ENCODE measurements at places on chromosomes 11 and 22. TPM values are rescaled to one million over a fixed set of nuclear protein-coding genes. Genes with fewer than 3 reads are reported as not detected.

GRCh38 chr11:113447621-113448315, 27.4 kb downstream of the DRD2 start:
- no peak overlapping the region for H3K27ac ChIP-seq
- H3K4me1 ChIP-seq, result peaks cover 4% of the 10 kb centered on the region
- no peak for DNase-seq
- no peaks in the 10 kb centered on the region for H3K36me3 ChIP-seq
- H3K4me3 ChIP-seq, result no peak overlapping the region

GRCh38 chr11:27013781-27014361, 20.0 kb downstream of the FIBIN start:
- no peaks in the 10 kb centered on the region for H3K36me3 ChIP-seq
- no peak for DNase-seq
- no peaks in the 10 kb centered on the region for H3K4me1 ChIP-seq
- H3K4me3 ChIP-seq, result no peak overlapping the region
- H3K27ac ChIP-seq, result peak overlapping the region; percentile 85
- no peaks in the 10 kb centered on the region for H3K27me3 ChIP-seq

GRCh38 chr11:59551659-59552521, 40.6 kb downstream of the OR4D9 start:
- H3K4me1 ChIP-seq, result peaks cover 16% of the 10 kb centered on the region
- no peaks in the 10 kb centered on the region for H3K36me3 ChIP-seq
- no peak for DNase-seq

DNA sequence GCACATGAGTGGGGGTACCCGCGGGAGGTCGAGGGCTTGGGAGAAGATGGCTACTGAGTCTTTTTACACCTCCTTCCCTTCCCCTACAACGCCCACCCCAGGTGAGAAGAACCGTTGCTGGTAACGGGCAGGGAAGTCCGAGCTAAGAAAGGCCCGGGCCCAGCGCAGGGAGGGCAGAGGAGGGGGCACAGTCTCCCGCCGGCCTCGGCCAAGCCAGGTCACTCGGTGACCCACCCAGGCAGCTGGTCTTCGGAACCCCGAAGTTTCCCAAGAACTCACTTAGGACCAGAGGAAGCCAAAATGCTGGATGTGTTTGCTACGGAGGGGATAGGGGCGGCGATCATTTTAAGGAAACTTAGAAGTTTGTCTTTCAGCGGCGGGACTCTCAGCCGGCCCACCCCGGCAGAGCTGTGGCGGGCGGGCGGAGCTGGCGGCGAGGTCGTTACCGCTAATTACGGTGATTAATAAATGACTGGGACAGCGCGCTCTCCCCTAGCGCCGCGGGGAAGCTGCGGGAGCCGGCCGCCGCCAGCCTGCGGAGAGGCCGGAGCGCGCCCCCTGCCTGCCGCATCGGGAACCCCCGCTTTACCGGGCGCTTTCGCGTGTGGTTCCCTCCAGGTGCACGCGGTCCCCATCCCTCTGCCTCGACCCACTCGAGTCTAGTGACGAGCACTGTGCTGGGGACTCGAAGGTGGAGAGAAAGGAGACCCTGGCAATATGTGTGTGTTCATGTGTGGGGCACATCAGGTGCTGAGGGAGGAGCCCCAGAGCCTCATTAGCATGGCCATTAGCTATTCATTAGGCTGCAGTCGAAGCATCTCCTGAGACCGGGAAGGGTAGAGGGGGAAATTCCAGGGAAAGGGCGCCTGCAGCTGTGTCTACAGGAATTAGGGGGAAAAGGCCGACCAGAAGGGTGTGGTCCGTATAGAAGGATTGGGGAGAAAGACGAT, 945 bp downstream of the ROBO3 start:
- no peak for DNase-seq
- peak overlapping the region; percentile 19 for H3K4me3 ChIP-seq
- H3K4me1 ChIP-seq, result peaks cover 61% of the 10 kb centered on the region
- H3K27me3 ChIP-seq, result peaks cover 96% of the 10 kb centered on the region
- H3K36me3 ChIP-seq, result no peaks in the 10 kb centered on the region
- H3K27ac ChIP-seq, result no peak overlapping the region

DNA sequence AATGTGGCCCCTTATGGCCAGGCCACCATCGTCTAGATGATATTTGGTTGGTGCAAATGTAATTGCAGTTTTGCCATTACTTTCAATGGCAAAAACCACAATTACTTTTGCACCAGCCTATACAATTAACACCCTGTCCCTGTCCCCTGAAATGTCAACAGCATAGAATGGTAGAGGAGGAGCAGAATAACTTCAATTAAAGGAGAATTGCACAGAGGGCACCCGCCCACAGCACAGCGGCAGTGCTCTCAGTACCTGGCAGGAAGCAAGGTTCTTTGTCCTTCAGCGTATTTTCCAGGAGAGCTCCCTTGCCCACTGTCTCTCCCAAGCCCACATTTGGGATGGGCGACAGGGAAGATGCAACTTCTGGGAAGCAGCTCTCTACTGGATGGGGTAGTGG, 115.3 kb downstream of the TRIM29 start:
- no peaks in the 10 kb centered on the region for H3K27me3 ChIP-seq
- no peak overlapping the region for H3K4me3 ChIP-seq
- no peaks in the 10 kb centered on the region for H3K4me1 ChIP-seq
- no peaks in the 10 kb centered on the region for H3K36me3 ChIP-seq

- DNase-seq, result no peak
- peaks cover 36% of the 10 kb centered on the region for H3K4me1 ChIP-seq
- H3K27ac ChIP-seq, result no peak overlapping the region
- H3K27me3 ChIP-seq, result no peaks in the 10 kb centered on the region
These were observed 1.8 kb upstream of the TBC1D10A start for GRCh38 chr22:30328466-30329049.

- no peaks in the 10 kb centered on the region for H3K27me3 ChIP-seq
- H3K4me1 ChIP-seq, result peaks cover 22% of the 10 kb centered on the region
- H3K36me3 ChIP-seq, result peaks cover 14% of the 10 kb centered on the region
- no peak overlapping the region for H3K4me3 ChIP-seq
These were observed 4.3 kb downstream of the CYB561A3 start for GRCh38 chr11:61357233-61357893.

- H3K27me3 ChIP-seq, result no peaks in the 10 kb centered on the region
- no peaks in the 10 kb centered on the region for H3K36me3 ChIP-seq
- peak overlapping the region; percentile 43 for H3K4me3 ChIP-seq
- DNase-seq, result peak; percentile 37
- peaks cover 26% of the 10 kb centered on the region for H3K4me1 ChIP-seq
These were observed 328.3 kb downstream of the TBC1D22A start for GRCh38 chr22:47090591-47091245.

GRCh38 chr11:64007629-64008282, 21.5 kb downstream of the OTUB1 start:
- peak overlapping the region; percentile 31 for H3K4me3 ChIP-seq
- H3K27ac ChIP-seq, result peak overlapping the region; percentile 25
- DNase-seq, result no peak
- H3K27me3 ChIP-seq, result peaks cover 14% of the 10 kb centered on the region
- H3K4me1 ChIP-seq, result peaks cover 41% of the 10 kb centered on the region

- H3K4me1 ChIP-seq, result peaks cover 14% of the 10 kb centered on the region
- no peak overlapping the region for H3K4me3 ChIP-seq
- no peaks in the 10 kb centered on the region for H3K36me3 ChIP-seq
- H3K27ac ChIP-seq, result no peak overlapping the region
These were observed 35.3 kb upstream of the POU2AF1 start for GRCh38 chr11:111414267-111414931.

GRCh38 chr11:15145151-15145550, 30.4 kb downstream of the INSC start:
- no peaks in the 10 kb centered on the region for H3K36me3 ChIP-seq
- H3K27ac ChIP-seq, result no peak overlapping the region
- no peak for DNase-seq
- H3K27me3 ChIP-seq, result no peaks in the 10 kb centered on the region
- no peaks in the 10 kb centered on the region for H3K4me1 ChIP-seq

DNA sequence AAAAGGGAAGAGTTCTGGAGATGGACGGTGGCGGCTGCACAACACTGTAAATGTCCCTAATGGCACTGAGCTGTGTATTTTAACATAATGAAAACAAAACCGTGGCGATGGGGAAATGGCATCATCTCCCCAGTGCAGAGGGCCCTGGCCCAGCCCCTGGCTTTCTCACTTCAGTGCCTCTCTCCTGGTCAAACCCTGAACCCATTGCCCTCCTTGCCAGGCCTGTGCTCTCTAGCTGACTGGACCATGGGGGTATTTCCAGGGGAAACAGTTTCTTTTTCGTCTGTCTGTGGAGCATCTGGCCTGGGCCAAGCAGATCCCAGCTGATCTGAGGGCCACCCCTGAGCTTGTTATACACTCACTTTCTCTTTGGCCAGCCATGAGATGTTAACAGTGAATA, 17.4 kb upstream of the NAP1L4 start:
- no peak overlapping the region for H3K27ac ChIP-seq
- H3K36me3 ChIP-seq, result peaks cover 90% of the 10 kb centered on the region
- no peak for DNase-seq

DNA sequence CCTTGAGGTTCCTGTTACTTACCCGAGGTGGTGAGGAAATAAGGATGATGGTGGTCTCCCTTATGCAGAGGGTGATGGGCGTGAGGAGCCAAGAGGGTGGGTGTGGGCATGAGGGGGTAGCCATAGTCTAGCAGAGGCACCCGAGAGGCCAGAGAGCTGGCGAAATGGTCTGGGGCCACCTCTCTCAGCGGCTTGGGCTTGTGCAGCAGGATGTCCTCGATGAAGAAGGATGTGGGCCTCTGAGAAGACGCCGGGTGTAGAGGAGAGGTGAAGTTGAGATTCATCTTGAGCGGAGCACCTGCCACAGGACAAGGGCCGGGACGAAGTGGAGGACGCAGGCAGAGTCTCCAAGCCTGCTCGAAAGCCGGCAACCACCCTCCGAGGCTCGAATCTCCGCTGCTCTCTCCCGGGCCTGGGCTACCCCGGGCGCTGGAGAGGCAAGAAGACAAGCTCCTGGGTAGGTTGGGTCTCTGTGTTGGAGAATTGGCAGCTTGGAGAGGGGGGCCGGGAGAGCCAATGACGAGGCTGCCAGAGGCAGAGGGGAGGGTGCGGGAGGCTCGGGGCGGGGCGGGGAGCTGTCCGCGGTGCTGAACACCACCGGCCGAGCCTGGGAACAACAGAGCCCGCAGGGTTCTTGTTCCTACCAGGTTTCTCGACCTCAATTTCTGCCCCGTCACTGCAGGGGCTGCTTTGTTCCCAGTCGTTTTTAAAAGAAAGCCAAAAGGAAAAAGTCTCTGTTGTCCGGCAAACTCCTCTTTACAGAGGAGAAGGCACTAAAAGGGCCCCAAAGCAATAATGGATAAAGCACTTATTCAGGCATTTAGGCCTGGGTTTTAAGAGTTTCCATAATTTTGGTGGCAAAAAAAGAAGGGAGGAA, at the start of gene BSX:
TSS of gene BSX (minus strand) at position 447 of the 877 bp plus-strand sequence. CDS start at position 284, 163 bp downstream.
- peaks cover 98% of the 10 kb centered on the region for H3K27me3 ChIP-seq
- DNase-seq, result peak; percentile 83
- no peak within 1 kb of the TSS for H3K27ac ChIP-seq
- H3K4me3 ChIP-seq, result no peak within 1 kb of the TSS

DNA sequence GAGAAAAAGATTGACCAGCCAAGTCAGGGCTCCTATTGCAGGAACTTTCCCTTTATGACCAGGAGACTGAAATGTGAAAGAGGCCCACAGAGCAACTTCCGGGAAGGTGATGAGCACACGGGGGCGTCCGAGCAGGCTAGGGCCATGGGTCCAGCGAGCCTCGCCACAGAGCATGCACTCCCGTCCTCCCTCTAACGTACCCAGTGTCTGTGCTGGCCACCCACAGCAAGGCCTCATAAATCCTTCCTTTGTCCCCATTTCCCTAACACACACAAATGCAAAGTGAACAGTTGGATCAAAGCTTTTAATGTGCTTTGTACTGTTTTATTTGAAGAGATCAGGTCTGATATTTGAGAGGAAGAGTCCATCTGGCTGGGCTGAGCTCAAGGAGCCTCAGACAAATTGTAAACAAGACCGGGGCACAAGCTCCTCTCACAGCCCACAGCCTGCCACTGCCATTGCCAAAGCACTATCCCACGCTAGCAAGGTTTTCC, 44.3 kb downstream of the BLID start:
- DNase-seq, result no peak
- peaks cover 9% of the 10 kb centered on the region for H3K4me1 ChIP-seq
- no peaks in the 10 kb centered on the region for H3K27me3 ChIP-seq
- peak overlapping the region; percentile 86 for H3K27ac ChIP-seq
- no peak overlapping the region for H3K4me3 ChIP-seq
- no peaks in the 10 kb centered on the region for H3K36me3 ChIP-seq

- DNase-seq, result no peak
- H3K27ac ChIP-seq, result no peak overlapping the region
- H3K36me3 ChIP-seq, result no peaks in the 10 kb centered on the region
- H3K27me3 ChIP-seq, result no peaks in the 10 kb centered on the region
- H3K4me3 ChIP-seq, result no peak overlapping the region
These were observed 66.3 kb upstream of the SYN3 start for GRCh38 chr22:33124471-33124870.

The MMP11 gene
- 7.7 TPM for polyA plus RNA-seq

The FAM83F gene
- polyA plus RNA-seq, result 0.78 TPM

The NPTXR gene
- polyA plus RNA-seq, result 94.0 TPM

The GLYAT gene
- 0.59 TPM for polyA plus RNA-seq

The RAC2 gene
- polyA plus RNA-seq, result 2.4 TPM

The CCDC73 gene
- 0.33 TPM for polyA plus RNA-seq

All from spinal cord (tissue), 10 donors.